ENCODE measurements at places on chromosomes 4 and X.

DNA sequence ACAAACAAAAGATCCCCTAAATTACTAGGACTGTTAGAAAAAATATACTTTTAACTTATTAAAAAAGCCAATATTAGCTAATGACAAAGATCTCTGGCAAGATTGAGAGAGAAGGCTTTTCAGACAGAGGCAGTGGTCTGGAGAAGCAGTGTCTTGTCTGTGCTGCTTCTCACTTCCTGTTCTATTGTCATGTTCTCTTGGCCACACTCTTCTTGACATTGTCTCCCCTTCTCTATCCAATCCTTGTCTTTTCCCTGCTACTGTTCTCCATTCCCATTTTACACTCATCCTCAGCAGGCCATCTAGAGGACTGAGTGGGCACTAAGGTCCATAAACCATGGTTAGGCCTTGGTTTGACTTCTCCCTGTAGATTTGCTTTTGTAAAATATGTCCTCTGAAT lies 14.0 kb upstream of the TAPT1 start:
- no peak for DNase-seq

DNA sequence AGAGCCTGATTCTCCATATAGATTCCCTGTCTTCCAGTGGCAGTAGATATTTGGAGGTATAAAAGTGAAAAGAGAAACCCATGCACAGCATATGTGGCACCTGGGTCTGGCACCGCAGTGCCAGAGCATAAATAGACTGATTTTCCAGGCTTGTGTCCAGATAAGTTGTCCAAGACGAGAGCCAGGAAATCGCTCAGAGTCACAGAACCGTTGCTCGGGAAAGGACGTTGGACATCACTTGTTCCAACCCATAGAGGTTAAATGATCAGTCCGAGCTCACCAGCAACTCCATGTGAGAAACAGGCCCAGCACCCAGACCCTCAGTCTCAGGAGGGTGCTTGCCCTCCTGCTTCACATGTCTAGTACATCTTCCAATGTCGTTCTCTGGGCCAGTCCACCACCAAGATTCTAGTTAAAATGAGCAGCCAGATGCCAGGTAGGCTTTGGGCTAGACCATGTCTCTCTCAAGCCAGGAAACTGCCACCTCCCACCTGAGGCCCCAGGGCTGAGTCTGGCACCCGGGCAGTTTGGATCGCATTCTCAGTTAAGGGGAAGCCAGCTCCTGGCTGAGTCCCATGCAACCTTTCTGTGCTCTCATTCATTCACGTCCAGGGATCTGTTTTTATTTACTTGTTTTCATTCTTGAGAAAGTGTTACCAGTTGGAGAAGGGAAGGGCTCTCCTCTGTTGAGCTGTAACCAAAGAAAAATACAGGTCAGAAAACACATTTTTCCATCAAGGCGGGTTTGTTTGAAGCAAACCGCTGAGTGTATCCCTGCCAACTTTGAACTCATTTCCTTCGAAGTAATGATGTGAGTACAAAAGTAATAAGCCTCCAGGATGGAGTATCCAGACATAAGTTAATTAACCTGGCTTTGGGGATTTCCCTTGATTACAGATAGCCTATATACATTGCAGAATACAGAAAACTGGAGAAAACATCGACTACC lies 91.7 kb downstream of the PHOX2B start:
- no peak for DNase-seq

DNA sequence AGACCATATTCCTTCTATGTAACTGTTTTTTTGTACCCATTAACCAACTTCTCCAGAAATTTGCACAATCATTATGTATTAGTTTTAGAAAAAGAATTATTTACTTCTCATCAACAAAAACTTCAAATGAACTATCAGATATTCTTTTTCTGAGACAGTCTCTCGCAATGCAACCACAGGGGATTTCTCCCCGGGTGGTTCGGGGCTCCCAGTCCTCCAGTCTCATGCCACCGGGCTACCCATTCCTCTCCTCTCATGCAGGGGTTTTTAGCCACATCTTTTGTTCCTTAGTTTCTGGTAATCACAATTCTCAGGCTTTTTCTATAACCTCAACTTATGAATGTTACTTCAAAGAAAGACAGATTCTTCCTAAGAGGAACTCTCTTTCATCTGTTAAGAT lies 46.6 kb upstream of the CLNK start:
- DNase-seq: no peak

DNA sequence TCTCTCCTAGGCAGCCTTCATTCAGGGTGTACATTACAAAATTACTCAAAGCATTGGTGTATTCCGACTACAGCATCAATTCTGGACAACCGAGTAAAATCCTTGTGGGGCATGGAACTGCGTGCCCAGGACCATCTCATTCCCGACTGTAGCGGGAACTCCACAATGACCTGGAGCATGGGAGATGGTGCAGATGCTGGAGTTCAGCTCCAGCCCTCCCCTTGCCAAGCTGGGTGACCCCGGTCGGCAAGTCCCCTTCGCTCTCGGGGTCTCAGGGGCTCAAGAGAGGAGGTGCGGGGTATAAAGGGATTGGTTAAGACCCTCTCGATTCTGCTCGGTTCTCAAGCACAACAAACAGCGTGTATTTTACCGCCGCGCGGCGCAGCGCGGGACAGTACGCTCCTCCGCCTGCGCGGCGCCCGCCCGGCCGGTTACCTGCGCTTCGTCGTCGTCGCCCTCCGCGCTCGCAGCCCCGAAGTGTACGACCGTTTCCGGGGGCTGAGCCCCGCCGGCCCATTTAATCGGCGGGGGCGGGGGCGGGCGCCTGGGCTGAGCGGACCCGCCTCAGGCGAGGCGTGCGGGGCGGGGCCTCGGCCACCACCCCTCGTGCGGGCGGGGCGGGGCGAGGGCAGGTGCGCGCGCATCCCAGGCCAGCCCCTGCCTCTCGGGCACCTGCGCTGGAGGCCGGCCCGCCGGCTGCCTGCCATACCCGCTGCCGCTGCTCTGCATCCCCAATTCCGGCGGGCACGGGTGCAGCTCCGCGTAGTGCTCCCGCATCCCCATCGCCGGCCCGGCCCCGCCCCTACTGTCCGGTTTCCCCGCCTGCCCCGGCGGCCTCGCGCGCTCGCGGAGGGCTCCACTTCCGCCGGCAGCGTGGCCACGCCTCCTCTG lies at the start of gene G6PD:
G6PD (minus strand) TSS at position 493 of the 891 bp plus-strand sequence. CDS start 691 bp downstream, outside the sequence.
- DNase-seq: no peak

- DNase-seq: no peak
These were observed at the start of gene SPATA18 for GRCh38 chr4:52051213-52051614. TSS of gene SPATA18 (plus strand) at chr4:52051304. CDS start at chr4:52051705, 401 bp downstream.

DNA sequence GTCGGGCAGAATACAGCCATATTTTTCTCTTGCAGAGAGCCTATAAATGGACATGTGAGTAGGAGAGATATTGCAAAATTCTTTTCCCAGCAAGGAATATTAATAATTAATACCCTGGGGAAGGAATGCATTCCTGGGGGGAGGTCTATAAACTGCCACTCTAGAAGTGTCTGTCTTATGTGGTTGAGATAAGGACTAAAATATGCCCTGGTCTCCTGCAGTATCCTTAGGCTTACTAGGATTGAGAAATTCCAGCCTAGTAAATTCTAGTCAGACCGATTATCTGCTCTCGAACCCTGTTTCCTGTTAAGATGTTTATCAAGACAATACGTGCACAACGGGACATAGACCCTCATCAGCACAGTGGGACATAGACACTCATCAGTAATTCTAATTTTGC lies 872.6 kb downstream of the FSTL5 start:
- no peak for DNase-seq

GRCh38 chr4:127618427-127618826 lies 14.3 kb upstream of the INTU start:
- no peak for DNase-seq

GRCh38 chr4:87962398-87963146 lies 12.9 kb upstream of the SPP1 start:
- no peak for DNase-seq

- DNase-seq: no peak
These were observed 121.8 kb downstream of the COL4A6 start for GRCh38 chrX:108316456-108316855.

GRCh38 chr4:213971-214370 lies 89.7 kb downstream of the ZNF718 start:
- DNase-seq: no peak

DNA sequence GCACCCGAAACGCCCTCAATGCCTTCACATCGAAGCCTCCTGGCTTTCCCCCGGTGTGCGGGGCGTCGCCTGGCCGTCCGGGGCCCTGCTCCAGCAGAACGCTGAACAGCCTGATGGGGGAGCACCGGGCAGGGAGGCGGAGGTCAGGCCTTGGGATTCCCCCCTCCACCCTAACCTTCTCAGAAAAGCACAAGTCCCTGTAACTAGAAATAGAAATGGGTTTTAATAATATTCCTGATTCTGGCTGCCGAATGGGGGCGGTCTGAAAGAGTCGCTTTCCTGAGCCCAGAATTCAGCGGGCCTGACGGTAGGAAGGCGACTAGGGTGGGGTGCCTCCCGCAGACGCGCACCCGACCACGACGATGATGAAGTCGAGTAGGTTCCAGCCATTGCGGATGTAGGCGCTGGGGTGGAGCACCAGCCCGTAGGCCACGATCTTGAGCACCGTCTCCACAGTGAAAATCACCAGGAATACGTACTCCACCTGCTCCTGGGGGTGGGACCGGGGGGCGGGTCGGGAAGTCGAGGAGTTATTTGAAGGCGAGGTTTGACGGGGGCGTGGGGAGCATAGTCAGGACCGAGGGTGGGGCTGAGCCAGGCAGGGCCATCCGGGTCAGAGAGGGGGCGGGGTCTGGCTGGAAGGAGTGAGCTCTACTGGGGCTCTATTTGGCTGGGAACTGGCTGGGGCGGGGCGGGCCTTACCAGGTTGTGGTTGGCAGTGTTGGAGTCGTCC lies 2.5 kb downstream of the CACNA1F start:
- no peak for DNase-seq

DNA sequence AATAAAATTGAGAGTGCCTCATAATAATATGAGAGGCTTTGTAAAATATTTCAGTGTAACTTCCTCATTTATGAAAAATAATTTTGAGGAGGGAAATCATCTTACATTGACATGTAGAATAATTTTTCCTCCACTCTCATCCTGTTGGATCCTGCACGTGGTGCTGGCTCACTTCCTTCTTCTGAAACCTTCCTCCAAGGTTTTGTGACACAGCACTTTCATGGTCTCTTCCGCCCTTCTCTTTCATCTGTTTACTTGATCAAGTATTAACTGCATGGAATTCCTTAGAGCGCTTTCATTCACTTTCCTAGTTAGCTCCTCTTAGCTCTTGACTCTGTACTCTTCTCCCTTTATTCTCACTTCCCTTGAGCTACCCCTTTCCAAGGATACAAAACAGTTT lies 246.5 kb downstream of the RAPGEF2 start:
- DNase-seq: no peak

- DNase-seq: no peak
These were observed 248.9 kb downstream of the SCFD2 start for GRCh38 chr4:53116954-53117353.

- DNase-seq: no peak
These were observed 1.3 kb upstream of the TSPYL2 start for GRCh38 chrX:53080628-53081580.

- DNase-seq: no peak
These were observed 3.0 kb upstream of the ATP1B4 start for GRCh38 chrX:120358737-120359456.

DNA sequence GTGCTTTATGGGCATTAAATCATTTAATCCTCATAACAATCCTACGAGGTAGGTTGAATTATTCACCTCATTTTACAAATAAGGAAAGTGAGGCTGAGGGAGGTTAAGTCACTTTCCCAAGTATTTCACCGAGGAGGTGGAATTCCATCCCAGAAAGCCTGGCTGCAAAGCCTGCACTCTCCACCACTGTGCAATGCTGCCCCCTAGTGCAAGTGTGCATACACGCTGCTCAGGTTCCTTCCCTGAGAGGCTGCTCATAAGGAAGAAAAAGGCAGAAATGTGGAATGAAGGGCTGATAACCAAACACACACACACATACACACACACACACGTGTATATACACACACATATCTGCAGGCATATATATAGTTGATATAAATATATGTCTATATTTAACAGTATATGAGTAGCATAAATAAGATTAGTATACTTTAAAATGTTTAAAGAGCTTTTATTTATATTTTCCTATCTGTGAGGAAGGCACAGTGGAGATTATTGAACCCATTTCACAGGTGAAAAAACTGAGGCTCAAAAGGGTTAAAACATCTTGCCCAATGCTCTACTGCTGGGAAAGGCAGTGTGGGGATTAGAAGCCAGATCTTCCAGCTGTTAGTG lies 714.5 kb upstream of the TENM3 start:
- no peak for DNase-seq

DNA sequence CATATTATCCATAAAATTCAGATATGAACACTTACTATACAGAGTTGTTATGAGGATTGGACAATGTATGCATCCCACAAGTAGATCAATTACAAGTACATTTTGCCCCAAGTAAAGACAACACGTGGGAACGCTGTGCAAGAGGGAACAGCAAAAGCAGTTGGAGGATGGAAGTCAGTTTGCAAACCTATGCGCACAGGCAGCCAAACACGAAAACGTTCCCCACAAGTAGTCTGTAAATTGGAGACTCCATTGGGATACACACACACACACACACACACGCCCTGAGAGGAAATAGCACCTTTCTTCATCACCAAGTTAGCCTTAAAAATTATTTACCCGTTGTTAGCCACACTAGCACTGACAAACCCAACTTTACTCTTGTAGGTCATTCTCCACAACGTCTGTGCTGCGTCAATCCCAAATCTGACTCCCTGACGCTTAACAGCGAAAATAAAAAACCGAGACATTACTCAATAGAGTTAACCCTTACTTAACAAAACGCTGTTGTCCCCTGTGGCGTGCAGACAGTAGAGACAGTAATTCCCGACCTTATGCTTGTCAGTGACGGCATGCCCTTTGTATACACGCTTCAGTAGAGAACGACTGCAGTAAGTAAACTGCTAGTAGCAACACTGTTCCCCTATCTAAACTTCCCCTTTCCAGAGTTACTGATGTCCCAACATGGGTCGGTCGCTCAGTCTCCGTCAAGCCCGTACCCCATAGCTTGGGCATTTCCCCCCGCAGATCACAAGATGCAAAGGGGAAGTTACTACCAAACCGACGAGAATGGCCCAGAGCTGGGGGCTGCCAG lies 730 bp downstream of the MANBA start:
- DNase-seq: no peak

- no peak for DNase-seq
These were observed 16.0 kb downstream of the TBCK start for GRCh38 chr4:106299977-106300376.

- DNase-seq: no peak
These were observed 317.2 kb downstream of the TENM3 start for GRCh38 chr4:182560358-182560757.

DNA sequence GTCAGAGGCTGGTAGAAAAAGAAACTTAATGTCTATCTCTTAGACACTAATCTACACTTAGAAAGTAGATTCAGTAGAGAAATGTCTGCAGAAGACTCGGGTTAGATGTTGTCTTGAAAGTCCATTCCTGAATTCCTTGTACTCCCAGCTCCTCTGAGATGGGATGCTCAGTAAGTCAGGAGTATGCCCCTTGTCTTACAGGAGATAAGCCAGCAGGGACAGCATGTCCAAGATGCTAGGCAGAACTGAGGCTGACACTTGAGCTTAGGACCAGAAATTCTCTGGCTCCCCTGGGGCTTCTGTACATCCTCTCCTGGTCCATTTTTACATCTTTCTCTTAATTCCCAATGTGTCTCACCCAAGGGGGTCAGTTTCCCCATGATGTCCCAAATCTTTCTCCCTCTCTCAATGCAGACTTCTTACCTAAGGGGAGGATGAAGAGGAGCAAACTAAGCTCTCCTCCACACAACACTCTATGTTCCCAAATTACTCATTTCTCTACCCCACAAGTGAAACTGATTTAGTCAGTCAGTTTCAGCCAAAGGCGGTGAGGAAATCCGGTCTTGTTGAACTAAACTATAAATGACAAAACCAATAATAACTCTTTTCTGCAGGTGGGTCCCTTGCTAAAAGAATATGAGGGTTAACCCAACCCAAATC lies 558.2 kb upstream of the DIPK2B start:
- DNase-seq: no peak
